Stomach (tissue), 19 donors: ENCODE measurements at places on chromosomes 16 and 17. TPM values are rescaled to one million over a fixed set of nuclear protein-coding genes. Genes with fewer than 3 reads are reported as not detected.
A peak's percentile ranks its signal among the peaks of the same experiment; 100 is the strongest.

KRT222 gene
- not detected for total RNA-seq

KRTAP2-2 gene
- not detected for total RNA-seq

ASPHD1 gene
- total RNA-seq, result not detected

G6PC1 gene
- 4.0 TPM for total RNA-seq

RTN4RL1 gene
- total RNA-seq, result not detected

TMEM88 gene
- total RNA-seq, result 3.8 TPM

TMEM100 gene
- 14.6 TPM for total RNA-seq

EMC6 gene
- 2.6 TPM for total RNA-seq

CCDC137 gene
- total RNA-seq, result 9.4 TPM

LGALS9 gene
- total RNA-seq, result 59.8 TPM

UTS2R gene
- not detected for total RNA-seq

- no peak overlapping the region for H3K27ac ChIP-seq
- no peaks in the 10 kb centered on the region for H3K36me3 ChIP-seq
- no peaks in the 10 kb centered on the region for H3K4me1 ChIP-seq
- no peak overlapping the region for H3K4me3 ChIP-seq
- H3K27me3 ChIP-seq, result no peaks in the 10 kb centered on the region
- peak; percentile 27 for DNase-seq
Measured at GRCh38 chr16:7992616-7993015, 597.7 kb downstream of the TMEM114 start.

DNA sequence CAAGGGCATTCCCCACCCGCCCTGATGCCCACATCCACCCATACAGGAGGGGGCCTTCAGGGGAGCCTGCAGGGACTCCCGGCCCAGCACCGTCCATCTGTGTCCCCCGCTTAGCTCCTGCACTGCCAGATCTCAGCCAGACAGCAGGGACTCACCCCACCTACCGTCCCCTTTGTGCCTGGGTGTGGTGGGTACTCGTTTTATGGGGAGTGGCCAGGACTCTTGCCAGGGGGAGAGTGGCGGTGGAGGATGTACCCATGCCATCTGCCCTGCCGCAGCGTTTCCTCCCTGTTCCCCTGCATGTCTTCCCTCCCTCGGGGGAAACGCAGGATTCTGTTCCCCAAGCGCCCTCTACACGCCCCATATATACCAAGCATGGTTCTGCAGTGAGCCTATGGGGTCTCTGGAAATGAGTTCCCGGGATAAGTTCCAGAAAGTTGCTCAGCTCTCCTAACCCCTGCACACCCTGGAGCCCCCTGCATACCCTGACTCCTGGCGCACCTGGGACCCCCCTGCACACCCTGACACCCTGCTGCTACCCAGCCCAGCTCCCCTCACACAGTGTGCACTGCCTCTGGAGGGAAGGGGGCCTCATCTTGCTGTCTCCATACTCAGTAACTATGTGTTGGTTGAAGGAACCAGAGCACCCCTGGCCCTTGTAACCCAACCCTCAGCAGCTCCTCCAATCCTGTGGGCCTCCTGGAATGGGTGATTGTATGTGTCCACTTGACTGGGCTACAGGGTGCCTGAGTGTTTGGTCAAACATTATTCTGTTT lies 4.2 kb upstream of the MAFG start:
- no peak for DNase-seq
- H3K27me3 ChIP-seq, result no peaks in the 10 kb centered on the region
- H3K4me1 ChIP-seq, result peaks cover 16% of the 10 kb centered on the region
- H3K27ac ChIP-seq, result no peak overlapping the region

DNA sequence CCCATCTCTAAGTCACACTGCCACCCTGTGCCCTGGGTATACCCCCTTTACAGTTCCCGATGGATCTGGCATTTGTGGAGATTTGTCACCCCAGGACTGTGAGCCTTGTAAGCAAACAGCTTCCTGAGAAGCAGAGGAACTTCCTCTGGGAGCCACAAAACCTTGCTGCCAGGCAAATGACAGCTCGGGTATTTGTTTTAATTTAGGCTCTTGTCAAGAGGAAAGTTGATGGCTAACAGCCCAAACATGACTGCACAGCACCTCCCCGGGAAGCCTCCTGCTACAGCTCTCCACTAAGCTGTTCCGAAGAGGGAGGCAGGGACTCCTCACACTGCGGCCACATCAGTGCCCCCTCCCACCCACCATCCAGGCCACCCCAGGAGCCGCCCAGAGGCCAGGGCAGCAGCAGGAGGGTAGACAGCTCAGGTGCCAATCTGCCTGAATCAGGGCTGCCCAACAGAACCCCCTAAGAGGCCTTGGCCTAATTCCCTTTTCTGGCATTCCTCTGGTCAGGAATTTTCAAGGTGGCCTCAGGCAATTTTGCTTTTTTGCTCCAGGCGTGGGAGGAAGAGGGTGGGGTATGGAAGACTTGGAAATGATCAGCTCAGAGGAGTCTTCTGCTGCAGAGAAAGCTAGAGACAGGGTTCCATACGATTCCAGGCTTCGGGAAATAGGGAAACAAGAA lies 2.6 kb downstream of the ABR start:
- no peak overlapping the region for H3K4me3 ChIP-seq
- peaks cover 14% of the 10 kb centered on the region for H3K36me3 ChIP-seq
- DNase-seq, result peak; percentile 56
- no peak overlapping the region for H3K27ac ChIP-seq

DNA sequence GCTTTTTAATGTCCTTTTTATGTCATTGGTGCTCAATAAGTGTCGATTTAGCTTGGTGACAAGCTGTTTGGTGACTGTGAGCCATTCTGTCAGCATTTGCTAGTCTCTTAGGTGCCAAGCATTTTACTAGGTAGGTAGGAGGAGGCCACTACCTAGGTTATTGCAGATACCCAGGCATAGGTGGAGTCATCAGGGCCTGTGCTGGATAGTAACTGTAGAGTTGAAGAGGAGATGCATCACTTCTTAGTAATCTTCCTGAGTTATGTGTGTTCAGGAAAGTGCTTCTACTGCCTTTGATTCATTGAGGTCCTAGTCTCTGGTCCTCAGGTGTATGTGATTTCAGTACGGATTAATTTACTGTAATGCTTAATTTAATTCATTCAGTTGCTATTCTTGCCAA lies 17.7 kb downstream of the USP10 start:
- no peak overlapping the region for H3K27ac ChIP-seq
- no peak for DNase-seq
- H3K27me3 ChIP-seq, result no peaks in the 10 kb centered on the region
- no peak overlapping the region for H3K4me3 ChIP-seq

DNA sequence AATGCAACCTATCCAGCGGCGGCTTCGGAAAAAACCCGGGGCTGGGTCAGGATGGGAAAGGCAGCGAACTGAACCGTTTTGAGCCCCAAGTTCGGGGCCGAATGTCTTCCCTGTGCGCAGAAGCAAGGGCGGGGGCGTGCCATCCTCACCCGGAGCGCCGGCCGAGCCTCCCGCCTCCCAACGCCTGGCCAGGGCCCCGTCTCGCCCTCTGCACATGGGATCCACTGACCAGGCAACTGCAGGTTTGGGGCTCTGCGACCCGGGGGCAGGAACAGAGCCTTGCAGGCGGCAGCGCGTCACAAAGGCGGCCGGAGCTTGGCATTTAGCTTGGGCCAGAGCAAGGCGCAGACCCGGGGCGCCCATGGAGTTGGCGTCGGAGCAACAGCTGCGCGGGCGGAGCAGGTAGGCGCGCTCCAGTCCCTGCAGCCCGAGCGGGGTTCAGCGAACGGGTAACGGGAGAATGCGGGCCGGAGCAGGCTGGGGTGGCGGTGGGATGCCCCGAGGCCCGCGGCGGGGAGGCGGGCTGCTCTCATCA lies at the start of gene FBXO39:
Gene FBXO39, plus strand, starts transcription at position 345 of the 535 bp plus-strand sequence. CDS start 3,654 bp downstream, outside the sequence.
- H3K27ac ChIP-seq, result no peak within 1 kb of the TSS
- H3K36me3 ChIP-seq, result peaks cover 26% of the 10 kb centered on the region
- no peak within 1 kb of the TSS for H3K4me3 ChIP-seq
- no peaks in the 10 kb centered on the region for H3K4me1 ChIP-seq

DNA sequence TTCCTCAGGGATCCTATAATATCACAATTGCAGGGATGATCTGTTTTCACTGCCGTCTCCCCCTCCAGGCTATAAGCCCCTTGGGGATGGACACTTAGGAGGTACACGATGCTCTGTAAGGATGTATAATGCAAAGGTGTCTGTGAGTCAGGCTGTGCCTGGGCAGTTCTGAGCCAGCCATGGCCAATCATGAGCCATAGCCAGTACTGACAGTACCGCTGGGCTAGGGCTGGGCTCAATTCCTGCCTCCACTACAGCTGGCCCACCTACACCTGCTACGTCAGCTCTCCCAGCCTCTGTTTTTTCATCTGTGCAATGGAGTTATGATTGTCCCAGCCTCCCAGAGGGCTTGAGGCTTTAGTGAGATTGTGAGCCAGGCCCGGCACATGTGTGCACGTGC lies 2.8 kb upstream of the WNT9B start:
- no peak overlapping the region for H3K27ac ChIP-seq
- H3K4me1 ChIP-seq, result peaks cover 10% of the 10 kb centered on the region
- no peak for DNase-seq

DNA sequence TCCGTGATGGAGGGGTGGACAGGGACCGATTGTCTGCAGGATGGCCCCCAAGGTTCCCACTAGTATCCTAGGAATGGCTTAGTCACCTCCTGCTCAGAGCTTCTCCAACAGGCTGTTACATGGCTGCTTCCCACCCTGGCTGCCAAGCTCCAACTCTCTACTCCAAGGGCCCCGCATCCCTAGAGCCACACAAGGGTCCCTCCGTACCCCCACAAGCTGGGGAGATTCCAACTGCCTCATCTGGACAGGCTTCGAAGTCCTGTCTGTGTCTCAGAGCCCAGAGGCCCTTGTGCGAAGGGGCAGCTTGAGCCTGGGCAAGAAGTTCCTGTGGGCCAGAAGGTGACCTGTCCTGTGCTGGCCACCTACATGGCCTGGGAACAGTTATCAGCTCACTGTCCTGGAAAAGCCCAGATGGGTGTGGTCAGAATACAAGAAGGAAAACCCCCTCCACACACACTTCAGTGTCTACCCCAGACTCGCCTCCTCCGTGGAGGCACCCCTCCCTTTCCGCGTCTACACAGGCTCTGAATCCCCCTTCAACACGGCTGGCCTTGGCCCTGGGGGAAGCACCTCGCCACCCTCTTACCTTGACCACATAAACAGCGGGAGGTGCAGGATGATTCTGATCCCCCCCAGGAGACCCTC lies 586 bp downstream of the MEAK7 start:
- no peak for DNase-seq
- H3K4me1 ChIP-seq, result peaks cover 40% of the 10 kb centered on the region
- peaks cover 17% of the 10 kb centered on the region for H3K36me3 ChIP-seq
- peak overlapping the region; percentile 87 for H3K27ac ChIP-seq

DNA sequence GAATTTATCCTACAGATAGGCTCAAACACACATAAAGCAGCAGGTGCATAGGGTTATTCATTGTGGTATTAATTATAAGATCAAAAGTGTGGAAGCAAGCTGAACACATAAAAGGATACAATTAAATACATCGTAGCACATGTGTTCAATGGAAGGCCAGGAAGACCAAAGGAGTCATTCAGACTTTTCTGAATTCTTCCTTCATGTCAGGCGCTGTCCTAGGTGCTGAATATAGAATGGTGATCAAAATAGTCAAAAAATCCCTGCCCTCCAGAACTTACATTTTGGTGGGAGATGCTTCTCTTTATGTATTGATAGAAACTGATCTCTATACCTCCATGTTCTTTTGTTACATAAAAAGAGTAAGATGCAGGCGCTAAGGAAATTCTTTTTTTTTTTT lies 439.0 kb upstream of the ASIC2 start:
- H3K27me3 ChIP-seq, result no peaks in the 10 kb centered on the region
- H3K4me3 ChIP-seq, result no peak overlapping the region
- no peaks in the 10 kb centered on the region for H3K4me1 ChIP-seq
- no peak for DNase-seq

DNA sequence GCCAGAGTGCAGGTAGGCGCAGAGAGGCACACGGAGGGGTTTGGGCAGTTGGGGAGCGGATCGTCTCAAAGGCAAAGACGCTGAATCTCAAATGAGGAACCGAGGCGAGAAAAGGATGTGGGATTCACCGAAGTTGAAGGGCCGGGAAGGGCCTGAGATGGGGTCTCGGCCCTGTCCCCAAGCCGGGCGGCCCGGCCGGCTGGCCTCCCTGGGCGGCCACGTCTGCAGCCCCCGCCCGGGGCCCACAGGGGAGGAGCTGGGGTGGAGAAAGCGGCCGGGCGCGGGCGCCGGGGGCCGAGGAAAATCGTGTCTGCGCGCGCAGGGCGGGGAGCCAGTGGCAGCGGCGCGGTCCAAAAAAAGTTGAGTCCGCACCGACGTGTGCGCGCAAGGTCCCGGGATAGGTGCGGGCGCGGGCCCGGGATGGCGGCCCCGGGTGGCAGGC lies 458 bp downstream of the SLC12A4 start:
- H3K4me3 ChIP-seq, result peak overlapping the region; percentile 93
- peaks cover 42% of the 10 kb centered on the region for H3K4me1 ChIP-seq
- H3K27me3 ChIP-seq, result no peaks in the 10 kb centered on the region
- H3K36me3 ChIP-seq, result peaks cover 6% of the 10 kb centered on the region

DNA sequence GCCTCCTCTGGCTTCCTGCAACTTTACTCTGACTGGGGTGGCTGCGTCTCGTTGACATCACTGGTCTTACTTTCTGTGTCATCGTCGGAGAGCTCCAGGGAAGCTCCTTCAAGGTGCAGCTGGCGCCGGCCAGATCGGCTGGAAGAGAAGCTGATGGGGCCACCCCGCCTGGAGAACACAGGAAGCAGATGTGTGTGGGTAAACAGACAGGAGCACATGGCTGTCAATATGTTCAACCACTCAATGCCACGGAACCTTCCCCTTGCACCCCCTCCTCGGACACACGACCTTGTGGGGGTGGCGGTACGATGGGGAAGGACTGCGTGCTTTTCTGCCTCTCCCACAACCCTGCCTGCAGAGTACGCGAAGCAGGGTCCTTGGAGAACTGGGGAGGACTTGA lies 40.1 kb downstream of the NDEL1 start:
- no peaks in the 10 kb centered on the region for H3K27me3 ChIP-seq
- peaks cover 55% of the 10 kb centered on the region for H3K36me3 ChIP-seq
- H3K27ac ChIP-seq, result no peak overlapping the region
- DNase-seq, result no peak
- H3K4me3 ChIP-seq, result no peak overlapping the region
- H3K4me1 ChIP-seq, result no peaks in the 10 kb centered on the region

DNA sequence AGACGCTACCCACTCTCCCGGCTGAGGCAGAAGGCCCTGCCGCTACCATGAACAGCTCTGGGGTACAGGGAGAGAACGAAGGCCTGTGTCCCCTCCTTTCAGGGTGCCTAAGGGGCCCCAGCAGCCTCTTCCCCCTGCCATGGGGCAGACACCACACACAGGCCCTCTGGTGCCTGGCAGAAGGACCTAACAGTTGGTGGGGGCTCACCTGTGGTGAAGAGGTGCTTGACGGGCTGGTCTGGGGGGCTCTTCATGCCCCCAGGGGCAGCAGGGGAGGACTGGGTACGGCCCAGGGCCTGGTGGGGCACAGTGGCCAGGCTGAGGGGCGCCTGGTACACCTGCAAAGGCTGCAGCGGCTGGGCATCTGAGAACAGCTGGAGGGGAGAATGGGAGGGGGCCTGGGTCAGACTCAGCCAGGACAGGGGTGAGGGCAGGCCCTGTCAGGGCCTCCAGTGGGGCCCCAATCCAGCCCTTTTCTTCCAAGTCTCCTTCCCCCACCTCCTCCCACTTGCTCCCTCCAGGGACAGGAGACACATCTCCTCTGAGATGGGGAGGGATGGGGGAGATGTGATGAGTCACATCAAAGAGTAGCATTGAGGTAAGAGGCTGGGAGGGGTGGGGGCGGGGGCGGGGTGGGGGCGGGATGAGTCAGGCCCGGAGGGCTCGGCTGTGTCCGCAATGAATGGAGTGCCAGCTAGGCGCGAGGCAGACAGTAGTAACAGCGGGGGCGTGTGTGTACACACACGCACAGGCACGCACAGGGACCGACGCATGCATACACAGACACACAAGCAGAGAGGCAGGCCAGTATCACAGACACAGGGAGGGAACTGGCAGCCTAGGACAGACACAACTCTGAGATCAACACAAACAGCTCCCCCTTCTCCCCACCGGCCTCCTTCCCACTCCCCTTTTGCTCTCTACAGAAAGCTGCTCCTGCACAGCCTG lies 16.1 kb downstream of the G6PC3 start:
- H3K4me3 ChIP-seq, result no peak overlapping the region
- H3K36me3 ChIP-seq, result peaks cover 90% of the 10 kb centered on the region
- H3K27ac ChIP-seq, result peak overlapping the region; percentile 73
- H3K4me1 ChIP-seq, result peaks cover 11% of the 10 kb centered on the region
